ENCODE measurements at places on chromosomes 3 and 15.
A peak's percentile ranks its signal among the peaks of the same experiment; 100 is the strongest.

DNA sequence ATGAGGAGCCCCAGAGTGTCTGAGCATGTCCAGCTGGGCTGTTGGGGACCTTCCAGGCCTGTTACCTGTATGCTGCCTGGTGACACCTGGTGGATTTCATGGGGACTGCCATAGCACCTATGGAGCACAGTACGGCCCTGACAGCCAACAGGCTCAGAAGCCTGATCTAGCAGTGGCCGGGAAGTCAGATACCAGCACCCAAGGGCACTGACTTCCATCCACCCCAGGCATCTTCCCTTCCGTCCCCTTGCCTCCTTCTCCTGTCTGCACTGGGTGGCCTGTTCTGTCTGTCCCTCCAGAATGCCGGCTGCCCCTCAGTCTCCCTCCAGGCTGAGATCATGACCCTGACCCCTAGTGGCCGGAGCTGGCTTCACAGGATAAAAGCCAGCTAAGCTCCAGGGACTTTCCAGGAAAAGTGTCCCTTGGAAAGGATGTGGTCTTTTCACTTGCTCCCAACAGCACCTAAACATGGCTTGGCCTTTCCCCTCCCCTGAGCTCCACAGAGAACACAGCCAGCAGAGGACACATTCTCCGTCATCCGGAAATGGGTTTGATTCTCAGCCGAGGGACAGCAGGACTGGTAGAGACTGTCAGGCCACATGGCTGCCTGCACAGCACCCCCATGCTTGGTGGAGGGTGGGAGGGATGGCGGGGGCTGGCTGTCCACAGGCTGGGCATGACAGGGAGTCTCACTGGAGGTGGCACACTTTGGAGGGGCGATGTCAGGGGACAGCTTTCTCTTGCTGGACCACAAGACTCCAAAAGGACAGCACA, 9.5 kb downstream of the RPS17 start:
- DNase-seq = peak; percentile 74

DNA sequence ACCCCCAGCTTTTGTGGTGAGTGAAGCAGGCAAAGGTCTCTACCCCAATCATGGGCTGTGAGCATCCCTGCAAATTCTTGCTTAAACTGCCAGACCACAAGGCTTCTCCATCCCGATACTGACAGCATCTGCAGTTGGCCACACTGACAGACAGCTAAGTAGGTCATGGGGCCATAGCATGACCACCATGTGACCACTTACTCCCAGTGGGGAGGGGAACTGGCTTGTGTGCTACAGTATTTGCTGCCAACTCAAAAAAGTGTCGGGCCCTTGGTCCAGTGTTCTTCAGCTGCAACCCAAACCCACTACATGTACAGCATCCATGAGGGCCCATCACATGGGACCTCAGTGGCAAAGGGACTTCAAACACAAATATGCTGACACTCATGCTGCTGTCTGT, 103.4 kb downstream of the SEC22A start:
- no peak for DNase-seq

DNA sequence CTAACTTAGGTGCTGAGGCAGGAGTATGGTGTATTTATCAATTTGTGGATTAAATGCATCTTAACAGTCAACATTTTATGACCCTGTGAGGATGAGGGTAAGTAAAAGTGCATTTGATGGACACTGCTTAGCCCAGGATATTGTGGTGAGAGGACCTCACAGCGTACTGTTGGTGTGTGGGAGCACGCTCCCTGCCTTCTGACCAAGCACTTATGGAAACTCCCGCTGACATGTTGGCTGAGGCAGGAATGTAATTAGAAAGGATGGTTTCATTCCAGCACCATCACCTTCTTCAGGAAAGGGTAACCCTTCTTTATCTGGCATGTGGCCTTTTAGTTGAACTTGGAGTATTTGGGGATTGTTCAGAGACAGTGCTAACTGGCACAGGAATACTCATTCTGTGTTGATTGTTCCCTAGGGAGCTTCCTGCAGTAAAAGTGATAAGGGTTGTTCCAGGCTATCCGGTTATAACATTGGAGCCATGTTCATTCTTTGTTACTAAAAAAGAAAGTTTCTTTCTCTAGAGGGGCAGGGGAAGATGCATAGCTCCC, 11.7 kb upstream of the FSTL1 start:
- no peak for DNase-seq

- no peak for DNase-seq
These were observed 7.5 kb downstream of the KNSTRN start for GRCh38 chr15:40389824-40390595.

GRCh38 chr15:72077950-72078349, 40.0 kb downstream of the MYO9A start:
- no peak for DNase-seq

GRCh38 chr15:91884606-91885005, 31.1 kb downstream of the SLCO3A1 start:
- no peak for DNase-seq

DNA sequence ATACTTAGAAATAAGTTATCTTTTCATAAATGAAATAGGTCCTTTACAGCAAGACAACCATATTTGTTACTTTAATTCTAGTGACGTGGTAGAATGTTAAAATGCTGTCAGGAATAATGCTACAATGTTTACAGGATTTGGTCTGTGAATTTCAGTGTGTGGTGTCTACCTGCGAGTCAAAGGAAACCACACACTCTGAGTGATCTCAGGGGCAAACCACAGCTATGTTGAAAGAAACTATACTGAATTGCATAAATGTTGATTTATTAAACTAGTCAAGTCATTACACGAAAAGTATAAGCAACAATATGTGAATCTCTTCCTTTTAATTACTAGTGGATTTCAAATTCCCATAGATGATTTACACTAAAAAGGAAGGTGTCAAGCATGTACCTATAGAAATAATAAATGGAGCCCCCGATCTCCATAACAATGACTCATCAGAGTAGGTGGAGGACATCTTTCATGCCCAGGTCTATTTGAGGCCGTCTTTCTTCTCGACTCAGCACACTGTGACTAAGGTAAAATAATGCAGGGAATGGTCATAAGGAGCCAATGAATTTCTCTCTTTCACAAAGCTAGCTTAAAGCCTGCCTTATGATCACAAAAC, 463.0 kb downstream of the ERC2 start:
- no peak for DNase-seq

All from activated CD4-positive, alpha-beta T cell treated with anti-CD3 and anti-CD28 coated beads, Interleukin-10, Interleukin-2, amounts not matched to agents 100 ng/mL and 50 ng/mL, durations not matched to agents 16 hours and 8 hours (primary cell).